ENCODE measurements at places on chromosomes 5 and 9.

DNA sequence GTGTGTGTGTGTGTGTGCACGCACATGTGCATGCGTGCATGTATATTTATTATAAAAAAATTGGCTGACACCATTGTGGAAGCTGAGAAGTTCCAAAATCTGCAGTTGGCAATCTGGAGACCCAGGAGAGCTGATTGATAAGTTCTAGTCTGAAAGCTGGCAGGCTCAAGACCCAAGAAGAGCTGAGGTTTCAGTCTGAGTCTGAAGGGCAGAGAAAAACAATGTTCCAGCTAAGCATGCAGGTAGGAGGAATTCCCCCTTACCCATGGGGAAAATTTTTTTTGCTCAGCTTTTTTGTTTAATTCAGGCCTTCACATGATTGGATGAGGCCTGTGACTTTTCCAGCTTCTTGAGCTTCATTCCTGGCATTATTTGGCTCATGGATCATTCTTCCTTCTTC is 31.2 kb upstream of the ACTBL2 start:
- no peak for DNase-seq

- DNase-seq, result no peak
These were observed 70.8 kb upstream of the XPA start for GRCh38 chr9:97767891-97768290.

DNA sequence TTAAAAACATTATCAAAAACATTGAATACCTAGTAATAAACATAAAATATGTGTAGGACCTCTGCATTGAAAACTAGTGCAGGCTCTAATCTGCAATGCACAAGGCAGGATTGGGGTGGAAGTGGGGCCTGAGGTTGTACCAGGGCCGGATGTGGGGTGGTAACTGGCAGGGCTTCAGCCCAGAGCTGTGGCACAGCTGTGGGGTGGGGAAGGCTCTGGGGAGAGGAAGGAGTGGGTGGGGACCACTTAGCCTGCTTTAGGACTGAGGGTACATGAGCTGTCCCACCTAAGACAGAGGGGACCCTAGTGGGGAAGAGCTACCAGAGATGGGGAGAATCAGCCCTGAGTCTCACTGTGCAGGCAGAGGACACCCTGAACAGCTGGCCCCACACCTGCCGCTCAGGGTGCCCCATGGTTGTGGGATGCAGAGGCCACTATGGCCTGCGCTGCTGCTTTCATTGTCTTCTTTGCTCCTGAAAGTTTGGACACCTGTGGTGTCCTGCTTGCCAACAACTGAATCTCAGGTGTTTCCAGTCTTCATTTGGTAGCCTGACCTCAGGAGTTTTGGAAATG is 311.4 kb downstream of the TLE4 start:
- DNase-seq, result peak; percentile 12

DNA sequence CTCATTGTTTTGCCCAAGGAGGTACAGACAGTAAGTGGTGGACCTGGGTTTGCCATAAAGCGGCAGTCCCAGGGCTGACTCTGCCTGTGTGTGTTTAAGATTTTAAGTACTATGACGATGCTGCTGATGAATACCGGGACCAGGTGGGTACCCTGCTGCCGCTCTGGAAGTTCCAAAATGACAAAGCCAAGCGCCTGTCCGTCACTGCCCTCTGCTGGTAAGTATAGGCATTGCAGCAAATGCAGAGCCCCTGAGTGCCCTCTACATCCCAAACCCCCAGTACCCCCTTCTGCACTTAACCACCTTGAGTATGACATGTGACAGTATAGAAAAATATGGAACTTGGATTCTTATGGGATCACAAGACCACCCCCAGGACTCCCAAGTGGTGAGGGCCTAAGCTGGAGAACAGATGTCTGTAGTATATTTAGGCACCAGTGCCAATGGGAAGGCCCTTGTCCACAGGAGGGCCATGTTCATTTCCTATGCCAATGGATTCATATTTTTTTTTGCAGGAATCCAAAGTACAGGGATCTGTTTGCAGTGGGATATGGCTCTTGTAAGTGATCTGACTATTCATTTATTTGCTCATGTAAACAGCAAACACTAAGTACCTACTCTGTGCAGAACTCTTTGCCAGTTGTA is 22.0 kb downstream of the ENHO start:
- DNase-seq, result peak; percentile 47

DNA sequence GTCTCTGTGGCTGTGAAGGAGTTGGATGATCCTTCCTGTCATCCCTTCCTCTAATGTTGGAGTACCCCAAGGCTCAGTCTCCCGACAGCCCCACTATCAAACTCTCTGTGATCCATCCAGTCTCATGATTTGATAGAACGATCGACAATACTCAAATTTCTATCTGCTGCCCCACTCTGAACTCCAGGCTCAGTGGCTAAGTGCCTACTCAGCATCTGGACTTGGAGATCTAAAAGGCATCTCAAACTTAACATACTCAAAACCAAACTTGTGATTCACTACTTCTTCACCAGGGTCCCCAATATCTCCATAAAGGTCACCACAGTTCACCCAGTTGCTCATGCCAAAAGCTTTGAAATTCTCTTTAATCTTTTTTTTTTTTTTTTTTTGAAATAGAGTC is 15.1 kb upstream of the STRBP start:
- no peak for DNase-seq

DNA sequence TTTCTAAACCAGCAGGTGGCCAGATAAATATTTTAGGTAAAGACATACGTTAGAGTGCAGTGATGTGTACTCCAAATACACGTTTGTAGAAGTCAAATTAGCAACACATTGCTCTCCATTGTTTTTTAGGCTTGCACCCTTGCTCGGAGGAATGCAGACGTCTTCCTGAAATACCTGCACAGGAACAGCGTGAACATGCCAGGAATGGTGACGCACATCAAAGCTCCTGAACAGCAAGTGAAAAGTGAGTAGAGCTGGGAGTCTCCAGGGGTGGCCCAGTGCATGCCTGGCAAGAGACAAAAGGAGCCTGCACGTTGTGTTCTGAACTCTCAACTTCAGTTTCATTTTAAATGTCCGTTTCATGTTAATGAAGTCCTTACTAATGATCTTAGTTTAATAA is 207.5 kb upstream of the OTULINL start:
- DNase-seq, result no peak

DNA sequence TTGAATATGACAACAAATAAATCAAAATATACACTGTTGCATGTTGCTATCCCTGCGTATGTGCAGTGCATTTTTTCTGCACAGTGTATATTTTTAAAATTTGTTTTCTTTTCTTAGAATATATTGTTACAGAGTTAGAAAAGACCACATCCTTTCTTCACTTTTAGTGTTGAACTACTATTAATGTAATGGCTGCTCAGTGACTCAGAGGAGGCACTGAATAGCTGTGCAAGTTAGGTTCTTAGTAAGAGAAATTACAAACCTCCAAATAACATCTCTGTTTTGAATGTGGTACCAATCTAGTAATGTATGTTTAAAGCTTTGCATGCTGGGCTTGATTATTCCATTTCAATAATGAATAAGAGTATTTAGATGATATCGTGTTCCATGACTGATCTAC is 208.9 kb upstream of the PRR16 start:
- no peak for DNase-seq

DNA sequence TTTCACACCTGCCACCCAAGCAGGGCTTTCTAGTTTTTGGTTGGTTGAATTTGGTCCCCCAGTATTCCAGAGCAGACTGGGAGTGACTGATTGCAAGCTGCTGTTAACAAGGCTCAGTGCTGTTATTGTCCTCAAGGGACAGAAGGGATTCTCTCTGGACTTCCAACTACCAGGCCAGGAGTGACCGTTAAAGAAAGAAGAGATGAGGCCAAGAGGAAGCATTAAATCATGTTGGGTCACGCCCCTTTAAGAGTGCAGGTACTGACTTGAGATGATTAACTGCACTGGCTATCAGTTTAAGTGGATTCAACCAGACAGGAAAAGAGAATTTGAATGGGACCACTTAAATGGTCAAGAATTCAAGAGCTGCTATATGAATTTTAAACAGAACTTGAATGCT is 220.8 kb upstream of the PCSK5 start:
- DNase-seq, result no peak

GRCh38 chr5:60843386-60843935 is 608 bp downstream of the ELOVL7 start:
- DNase-seq, result no peak

GRCh38 chr5:68252673-68253623 is 37.4 kb downstream of the PIK3R1 start:
- peak; percentile 22 for DNase-seq
